Naive thymus-derived CD8-positive, alpha-beta T cell (primary cell): ENCODE measurements at places on chromosomes 5 and 9.

GRCh38 chr5:117255211-117256027 is 680.8 kb upstream of the SEMA6A start:
- no peak for DNase-seq

DNA sequence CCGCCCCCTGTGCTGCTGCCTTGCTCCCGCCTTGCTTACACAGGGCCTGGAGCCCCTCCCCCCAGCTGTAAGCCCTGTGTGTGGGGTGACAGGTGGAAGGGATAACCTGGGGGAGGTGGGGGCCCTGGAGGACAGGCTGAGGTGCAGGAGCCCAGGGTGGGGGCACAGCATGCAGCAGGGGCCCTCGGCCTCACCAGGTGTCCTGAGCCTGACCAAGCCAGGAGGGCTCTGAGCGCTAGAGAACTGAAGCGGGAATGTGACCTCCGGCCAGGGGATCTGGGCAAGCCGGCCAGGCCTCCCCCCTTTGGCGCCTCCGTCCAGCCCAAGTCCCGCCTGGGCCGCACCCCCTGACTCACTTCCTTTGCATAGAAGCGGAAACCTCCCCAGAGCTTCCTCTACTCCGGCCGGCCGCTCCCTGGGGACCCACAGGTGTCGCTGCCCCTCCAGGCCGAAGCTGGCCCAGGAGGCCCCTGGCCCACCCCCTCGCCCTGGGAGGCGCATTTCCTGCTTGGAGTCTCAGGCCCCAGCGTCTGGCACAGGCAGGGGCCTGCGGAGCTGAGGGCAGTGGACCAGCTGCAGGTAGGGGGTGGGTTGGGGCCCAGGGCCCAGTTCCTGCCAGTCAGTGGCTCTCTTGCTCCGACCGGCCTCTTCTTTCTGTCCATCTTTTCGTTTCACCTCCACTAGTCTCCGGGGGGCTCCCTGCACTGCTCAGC is at the start of gene TOR4A:
Gene TOR4A (plus strand): TSS at position 398 of the 713 bp plus-strand sequence. CDS start 964 bp downstream, outside the sequence.
- no peak for DNase-seq

GRCh38 chr9:113361304-113362018 is 12.1 kb downstream of the BSPRY start:
- no peak for DNase-seq

DNA sequence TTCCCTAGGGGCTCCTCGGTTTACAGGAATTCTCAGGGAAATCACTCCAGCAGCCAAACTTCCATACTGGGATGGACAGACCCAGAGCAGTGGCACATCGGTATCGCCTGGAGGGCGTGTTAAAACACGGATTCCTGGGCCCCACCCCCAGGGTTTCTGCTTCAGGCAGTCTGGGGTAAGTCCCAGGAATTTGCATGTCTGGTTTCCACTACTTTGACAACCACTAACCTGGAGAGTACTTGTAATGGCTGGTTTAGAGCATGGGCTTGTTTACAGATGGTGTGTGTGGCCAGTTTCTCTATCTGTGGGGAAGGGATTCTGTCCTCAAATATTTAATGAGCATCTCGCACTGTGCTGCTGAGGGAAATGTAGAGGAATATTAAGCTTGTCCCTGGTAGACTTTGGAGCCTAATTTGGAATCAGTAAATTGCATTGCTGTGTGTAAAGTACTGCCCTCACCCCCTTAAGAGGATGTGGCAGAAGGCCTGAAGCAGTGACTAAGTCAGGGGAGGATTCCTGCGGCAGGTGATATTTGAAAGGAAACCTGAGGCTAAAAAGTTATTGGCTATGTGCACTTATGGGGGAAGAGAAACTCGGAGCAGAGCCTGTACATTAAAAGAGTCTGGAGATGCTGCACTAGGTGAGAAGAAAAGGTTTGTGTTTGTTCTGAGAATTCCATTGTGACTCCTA is 18.6 kb upstream of the TJP2 start:
- no peak for DNase-seq

DNA sequence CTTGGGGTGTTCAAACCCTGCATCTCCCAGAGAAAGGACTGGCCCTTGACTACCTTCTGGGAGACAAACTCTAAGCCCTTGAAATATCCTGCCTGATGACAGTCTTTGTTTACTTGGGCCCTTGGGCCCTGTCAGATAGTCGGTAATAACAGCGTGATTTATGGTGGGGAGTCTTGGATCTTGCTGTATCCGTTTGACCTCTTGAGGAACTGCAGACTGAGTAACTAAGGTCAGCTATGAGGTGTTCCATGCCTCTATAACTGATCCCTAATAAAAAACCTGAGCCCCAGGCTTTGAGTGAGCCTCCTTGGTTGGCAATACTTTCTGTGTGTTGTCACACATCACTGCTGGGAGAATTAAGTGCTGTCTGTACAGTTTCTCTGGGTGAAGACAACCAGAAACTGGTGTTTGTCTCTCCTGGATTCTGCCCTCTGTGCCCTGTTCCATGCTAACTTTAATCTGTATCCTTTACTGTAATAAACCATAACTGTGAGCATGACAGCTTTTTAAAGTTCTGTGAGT is 56.2 kb upstream of the ANKRD33B start:
- DNase-seq, result no peak

GRCh38 chr5:170865622-170866021 is 3.8 kb downstream of the RANBP17 start:
- DNase-seq, result no peak

DNA sequence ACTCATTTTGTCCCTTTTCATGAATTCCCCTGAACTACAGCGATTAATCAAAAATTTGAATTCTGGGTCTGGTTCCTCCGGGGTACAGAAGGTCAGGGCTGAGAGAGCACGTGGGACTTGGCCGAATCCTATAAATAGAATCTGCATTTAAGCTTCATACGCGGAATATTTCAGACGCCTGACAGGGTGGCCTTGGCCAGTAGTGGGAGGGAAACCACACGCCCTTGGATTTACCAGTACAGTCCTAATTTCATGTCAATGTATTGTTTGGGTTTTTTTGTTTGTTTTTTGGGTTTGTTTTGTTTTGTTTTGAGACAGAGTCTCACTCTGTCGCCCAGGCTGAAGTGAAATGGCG is 21.5 kb upstream of the NIPBL start:
- DNase-seq, result no peak

GRCh38 chr9:138099803-138100598 is 222.4 kb downstream of the CACNA1B start:
- no peak for DNase-seq

DNA sequence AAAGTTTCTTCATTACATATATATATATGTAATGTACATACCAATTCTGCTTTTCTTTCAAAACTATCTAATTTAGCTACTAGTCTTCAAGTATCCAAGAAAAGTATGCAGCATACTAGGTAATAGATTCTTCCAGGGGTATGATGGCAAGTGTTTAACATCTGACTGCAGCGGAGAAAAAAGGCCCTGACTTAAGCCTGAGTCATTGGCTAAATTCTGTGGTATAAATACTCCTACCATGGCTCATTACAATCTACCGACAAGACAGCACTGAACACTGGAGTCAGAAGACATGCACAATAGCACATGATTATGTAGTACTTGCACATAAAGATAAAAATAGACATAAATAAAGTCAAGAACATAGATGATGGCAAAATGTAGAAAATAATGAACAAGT is 439.9 kb downstream of the BRINP1 start:
- no peak for DNase-seq

GRCh38 chr5:144418719-144419118 is 248.0 kb downstream of the KCTD16 start:
- DNase-seq, result no peak

- DNase-seq, result no peak
These were observed 86.9 kb upstream of the SPATA31D4 start for GRCh38 chr9:81841333-81841732.

DNA sequence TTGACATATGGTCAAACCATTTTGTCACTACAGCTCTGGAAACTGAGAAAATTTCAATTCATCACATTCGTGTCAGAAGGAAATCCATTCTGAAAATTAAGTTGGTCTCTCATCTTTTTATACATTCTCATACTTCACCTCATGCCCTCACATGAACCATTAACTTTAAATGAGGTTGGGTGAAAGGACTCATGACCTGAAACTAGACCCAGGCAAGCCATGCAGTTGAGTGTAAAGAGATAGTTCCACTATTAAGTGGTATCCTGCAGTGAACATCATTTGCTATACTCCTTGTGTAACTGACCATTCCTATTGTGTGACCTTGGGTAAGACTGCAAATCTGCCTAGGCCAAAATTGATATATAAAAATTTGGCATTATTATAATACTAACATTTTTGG is 299.6 kb upstream of the GRIN3A start:
- no peak for DNase-seq

GRCh38 chr5:65612298-65612907 is 11.7 kb downstream of the TRIM23 start:
- DNase-seq, result no peak

DNA sequence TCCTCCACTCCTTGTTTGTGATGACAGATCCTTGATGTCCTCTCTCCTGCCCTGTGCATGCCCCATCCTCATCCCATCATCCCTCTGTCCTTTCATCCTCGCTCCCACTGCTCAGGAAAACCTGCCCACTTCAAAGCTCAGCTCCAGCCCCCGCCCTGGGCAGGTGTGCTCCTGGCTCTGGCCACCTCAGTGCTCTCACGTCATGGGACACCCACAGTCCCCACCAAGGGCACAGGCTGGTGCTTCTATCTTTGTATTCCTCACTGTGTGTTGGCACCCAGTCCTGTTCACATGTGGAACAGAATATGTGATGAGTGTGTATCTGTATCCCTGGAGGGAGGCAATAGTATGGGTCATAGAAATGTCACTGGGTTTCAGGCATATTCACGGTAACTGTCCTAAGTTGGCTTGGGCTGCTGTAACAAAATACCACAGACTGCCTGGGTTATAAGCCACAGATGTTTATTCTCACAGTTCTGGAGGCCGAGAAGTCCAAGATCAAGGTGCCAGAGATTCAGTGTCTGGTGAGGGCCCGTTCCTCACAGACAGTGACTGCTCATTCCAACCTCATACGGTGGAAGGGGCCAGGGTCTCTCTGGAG is 13.5 kb downstream of the GFPT2 start:
- DNase-seq, result no peak

- no peak for DNase-seq
These were observed 118.0 kb downstream of the VAV2 start for GRCh38 chr9:133874060-133874657.

- DNase-seq, result no peak
These were observed 438.5 kb upstream of the TNC start for GRCh38 chr9:115556432-115556831.

GRCh38 chr9:96379461-96379860 is 4.0 kb downstream of the SLC35D2 start:
- no peak for DNase-seq

GRCh38 chr5:161096581-161096980 is 244.6 kb upstream of the ATP10B start:
- no peak for DNase-seq

GRCh38 chr5:55171471-55171870 is 1.5 kb downstream of the CDC20B start:
- no peak for DNase-seq

GRCh38 chr9:114894206-114894605 is 36.2 kb downstream of the TNFSF8 start:
- no peak for DNase-seq

DNA sequence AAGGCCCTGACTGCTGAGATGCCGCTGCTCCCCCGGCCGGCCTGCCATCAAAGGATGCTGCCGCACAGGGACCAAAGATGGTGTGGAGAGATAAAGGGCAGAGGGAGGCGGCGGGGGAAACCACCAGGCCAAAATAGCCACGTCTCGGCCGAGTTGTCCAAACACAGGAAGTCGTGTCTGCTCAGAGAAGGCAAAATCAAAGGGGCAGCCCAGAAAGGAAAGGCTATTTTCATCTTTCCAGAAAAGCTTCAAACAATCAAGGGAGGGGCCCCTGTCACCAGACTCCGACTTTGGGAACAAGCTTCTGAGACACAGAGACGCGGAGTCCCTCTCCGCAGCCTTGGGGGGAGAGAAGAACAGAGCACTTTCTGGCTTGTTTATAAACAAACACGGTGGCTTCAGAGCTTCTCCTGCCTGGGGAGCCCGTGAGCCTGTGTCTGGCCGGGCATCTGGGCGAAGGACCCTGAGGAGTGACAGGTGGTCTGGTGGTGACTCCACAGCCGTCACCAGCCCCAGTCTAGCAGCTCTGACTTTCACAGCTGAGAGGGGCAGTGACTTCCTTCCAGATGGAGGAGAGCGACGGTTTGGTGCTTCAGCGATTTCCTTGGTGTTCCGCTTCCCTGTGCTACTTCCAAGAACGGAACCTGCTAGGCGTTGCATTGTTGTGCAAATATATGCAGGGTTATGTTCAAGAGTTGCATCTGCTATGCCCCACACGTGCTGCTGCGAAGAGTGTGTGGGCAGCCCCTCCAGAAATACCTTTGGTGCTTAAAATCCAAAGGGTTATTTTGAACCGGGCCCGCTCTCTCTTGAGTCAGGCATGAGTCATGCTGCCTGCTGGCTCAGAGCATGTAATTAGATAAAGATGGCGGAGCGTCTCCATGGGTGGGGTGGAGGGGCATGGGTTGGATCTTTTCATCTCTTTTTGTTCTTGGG is 24.0 kb downstream of the ADAMTSL2 start:
- no peak for DNase-seq

GRCh38 chr5:28403846-28404245 is 1365.5 kb upstream of the CDH9 start:
- DNase-seq, result no peak

DNA sequence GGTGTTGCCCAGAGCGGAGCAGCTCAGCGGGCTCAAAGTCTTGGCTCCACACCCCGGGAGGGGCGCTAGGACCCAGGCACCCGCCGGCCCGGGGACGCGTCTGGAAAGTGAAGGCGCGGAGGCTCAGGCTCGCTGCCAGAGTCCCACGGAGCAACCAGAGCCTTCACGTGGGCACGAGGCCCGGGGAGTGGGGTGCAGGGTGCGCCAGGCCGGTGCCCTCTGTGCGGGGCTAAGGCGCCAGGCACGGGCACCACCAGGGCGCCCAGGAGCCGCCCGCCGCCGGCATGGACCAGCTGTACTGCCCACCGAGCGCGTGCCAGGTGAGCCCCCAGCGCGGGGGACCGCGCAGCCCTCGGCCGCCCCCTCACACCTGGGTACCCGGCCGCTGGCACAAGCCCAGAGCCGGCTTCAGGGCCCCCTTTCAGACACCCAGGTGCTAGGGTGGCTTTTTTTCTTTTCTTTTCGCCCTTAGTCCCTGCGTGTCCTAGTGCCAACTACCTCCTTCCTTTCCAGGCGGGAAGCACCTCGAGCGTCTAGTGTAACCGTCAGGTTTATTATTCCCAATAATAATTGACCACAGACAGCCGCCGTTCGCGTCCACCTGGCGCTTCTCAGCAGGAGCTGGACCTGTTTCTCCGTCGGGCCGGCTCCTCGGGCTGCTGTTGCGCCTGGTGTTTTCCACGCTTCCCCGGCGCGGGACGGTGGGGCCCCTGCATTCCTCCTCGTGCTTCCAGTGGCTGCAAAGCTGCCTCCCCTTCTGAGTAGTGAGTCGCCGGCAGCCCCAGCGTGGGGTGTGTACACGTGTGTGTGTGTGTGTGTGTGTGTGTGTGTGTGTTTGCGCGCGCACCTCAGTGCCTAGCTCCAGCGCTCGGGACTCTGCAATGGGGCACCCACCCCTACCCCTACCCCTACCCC is 30.1 kb upstream of the PDE8B start:
- DNase-seq, result no peak

DNA sequence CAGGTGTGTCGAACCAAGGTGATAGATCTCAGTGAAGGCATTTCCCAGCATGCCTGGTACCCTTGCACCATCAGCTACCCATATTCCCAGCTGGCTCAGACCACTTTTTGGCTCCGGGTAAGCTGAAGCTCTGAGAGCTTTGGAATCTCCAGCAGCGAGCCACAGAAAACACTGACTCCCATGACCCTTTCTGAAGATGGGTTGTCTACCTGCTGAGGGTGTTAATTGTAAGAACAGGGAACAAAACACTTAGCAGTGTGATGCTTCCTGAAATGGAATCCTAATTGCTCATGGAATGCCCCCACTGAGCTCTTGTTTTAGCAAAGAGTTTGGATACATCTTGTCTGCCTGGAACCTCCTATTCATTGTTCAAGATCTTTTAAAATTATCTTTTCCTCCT is 177.7 kb downstream of the PAPPA start:
- DNase-seq, result no peak
